Activated naive CD4-positive, alpha-beta T cell treated with anti-CD3 and anti-CD28 coated beads, Interleukin-2, amount 50 U/mL, for 72 hours (primary cell): ENCODE measurements at places on chromosomes 6 and 20. TPM values are rescaled to one million over a fixed set of nuclear protein-coding genes. Genes with fewer than 3 reads are reported as not detected.

TRAPPC3L gene
- total RNA-seq = not detected

AURKA gene
- total RNA-seq = 130 TPM

CCNC gene
- total RNA-seq = 35.2 TPM

CCR6 gene
- not detected for total RNA-seq

NTSR1 gene
- total RNA-seq = not detected

CUL7 gene
- total RNA-seq = 13.0 TPM

STAU1 gene
- total RNA-seq = 98.9 TPM

MCCD1 gene
- not detected for total RNA-seq

PTPRA gene
- 55.8 TPM for total RNA-seq

DDO gene
- total RNA-seq = 0.34 TPM

- no peak for DNase-seq
These were observed 100.2 kb downstream of the PSMB1 start for GRCh38 chr6:170452767-170453545.

- DNase-seq = no peak
These were observed 2.3 kb upstream of the SIRPB2 start for GRCh38 chr20:1493536-1493935.

DNA sequence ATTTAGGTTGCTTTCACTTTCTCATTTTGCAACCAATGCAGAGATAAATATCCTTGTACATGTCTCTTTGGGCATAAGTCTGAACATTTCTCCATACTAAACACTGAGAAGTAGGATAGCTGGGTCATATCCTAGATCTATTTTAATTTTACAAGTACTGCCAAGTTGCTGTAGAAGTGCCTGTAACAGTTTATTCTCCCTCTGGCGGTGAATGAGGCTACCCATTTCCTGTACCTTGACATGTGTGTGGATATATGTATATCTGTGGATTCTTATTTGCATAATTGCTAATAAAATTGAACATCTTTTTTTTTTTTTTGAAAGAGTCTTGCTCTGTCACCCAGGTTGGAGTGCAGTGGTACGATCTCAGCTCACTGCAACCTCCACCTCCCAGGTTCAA, 48.0 kb upstream of the PNRC1 start:
- no peak for DNase-seq

DNA sequence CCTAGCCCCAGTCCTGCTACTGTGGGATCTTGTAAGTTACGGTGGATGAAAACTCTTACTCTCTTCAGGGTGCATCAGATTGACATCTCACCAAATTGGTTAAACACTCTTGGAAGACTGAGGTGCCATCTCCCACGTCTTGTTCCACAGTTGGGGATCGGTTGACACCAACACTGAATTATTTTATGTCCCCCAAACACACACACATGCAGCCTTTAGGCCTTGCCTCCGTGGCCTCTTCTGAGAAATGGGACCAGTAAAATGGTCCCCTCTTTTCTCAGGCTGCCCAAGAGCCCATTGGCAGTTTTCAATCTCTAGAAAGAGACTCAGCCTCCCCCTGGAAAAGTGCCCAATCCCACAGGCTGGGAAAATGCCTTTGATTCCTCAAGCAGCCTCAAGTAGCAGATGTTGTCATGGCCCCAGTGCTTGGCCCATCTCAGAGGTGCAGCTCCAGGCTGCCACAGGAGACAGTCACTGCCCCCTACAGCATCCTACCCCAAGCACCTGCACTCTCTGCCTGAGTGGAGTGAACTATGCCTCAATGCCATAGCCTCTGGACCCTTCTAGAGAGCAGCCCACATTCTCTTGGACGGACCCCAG, 163.9 kb downstream of the ANKRD60 start:
- DNase-seq = no peak

GRCh38 chr20:14155361-14155760, 160.0 kb downstream of the MACROD2 start:
- DNase-seq = no peak

- no peak for DNase-seq
These were observed 350.4 kb downstream of the BCKDHB start for GRCh38 chr6:80456724-80457438.

DNA sequence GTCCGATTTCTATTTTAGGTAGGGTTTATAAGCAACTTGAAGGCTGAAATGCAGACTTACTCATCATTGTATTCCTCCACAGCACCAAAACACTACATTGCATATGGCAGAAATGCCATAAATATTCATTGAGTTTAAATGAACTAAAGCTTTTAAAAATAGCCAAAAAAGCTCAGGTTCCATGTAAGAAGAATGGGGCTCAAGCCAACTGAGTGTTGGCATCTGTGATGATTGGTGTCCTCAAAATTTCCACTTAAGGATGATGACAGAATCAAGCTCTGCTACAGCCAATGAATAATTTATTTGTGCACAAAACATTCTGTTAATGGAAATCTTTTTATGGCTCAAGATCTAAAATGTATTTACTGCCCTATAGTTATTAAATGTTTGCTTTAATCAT, 115.4 kb downstream of the HIVEP2 start:
- DNase-seq = no peak

DNA sequence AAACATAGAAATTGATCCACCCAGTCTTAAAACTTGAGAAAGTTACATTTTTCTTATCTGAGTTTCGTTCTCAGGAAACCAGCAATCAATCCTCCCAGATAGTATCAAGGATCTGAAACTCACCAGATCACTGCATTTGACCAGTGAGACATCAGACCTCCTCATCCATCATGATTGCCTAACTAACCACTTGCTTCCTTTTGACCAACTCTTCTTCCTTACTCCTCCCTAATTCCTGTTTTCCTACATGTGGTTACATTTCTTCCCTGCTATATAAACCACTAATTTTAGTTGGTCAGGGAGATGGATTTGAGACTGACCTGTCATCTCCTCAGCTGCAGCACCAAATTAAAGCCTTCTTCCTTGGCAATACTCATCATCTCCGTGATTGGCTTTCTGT, 357.1 kb upstream of the POU3F2 start:
- no peak for DNase-seq

DNA sequence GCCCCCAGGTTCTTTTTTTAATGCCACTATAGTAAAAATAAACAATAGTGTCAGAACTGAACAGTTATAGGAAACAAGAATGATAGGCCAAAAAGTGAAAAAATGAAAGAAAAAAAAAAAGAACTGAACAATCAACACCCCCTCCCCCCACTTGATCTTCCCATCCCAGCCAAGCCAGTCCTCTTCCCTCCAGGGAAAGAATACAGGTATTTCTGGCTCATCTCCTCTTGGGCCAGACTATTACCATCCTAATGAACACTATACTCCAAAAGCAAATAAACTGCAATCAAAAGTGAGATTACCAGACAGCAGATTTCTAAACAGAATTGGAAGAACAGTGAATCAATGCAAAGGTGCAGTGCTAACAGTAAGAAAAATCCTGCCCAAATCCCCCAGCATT, 21.3 kb upstream of the C20orf203 start:
- no peak for DNase-seq

GRCh38 chr20:47704746-47705496, 80.4 kb downstream of the SULF2 start:
- no peak for DNase-seq

- DNase-seq = peak; percentile 15
These were observed 114.5 kb upstream of the SLC22A16 start for GRCh38 chr6:110590821-110591351.

DNA sequence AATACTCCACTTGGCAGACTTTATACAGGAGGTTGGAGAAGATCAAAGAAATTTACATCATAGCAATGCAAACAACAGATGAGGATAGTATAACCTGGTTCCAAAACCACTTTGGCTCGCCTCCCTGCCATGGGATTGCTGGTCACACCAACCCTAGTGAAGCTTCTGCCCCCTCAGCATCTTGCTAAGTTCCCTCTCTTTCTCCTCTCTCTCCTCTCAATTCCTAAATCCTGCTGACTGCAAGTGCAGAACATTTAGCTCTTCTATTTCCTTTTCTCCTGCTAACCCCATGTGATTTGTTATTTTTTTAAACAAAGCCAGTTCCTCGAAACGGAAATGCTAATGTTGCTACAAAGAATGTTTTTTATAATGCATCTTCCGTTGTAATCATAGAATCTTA, 50.3 kb upstream of the LY86 start:
- no peak for DNase-seq

DNA sequence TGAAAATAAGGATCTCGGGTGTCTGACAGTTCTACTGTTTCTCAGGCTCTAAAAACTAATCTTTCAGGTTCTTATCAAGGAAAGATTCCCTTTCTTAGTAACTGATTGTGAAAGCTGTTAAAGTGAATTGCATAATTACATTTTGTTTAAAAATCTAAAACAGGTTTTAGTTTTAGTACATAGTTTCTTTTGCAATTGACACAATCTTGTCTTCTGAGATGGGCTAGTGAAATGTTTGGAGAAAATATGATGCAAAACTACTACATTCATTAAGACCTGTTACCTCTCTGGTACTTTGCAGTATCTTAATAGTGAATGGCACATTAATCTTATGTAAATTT, 298.4 kb downstream of the UTRN start:
- no peak for DNase-seq
